ENCODE measurements at places on chromosomes 1 and 21.
A peak's percentile ranks its signal among the peaks of the same experiment; 100 is the strongest.

DNA sequence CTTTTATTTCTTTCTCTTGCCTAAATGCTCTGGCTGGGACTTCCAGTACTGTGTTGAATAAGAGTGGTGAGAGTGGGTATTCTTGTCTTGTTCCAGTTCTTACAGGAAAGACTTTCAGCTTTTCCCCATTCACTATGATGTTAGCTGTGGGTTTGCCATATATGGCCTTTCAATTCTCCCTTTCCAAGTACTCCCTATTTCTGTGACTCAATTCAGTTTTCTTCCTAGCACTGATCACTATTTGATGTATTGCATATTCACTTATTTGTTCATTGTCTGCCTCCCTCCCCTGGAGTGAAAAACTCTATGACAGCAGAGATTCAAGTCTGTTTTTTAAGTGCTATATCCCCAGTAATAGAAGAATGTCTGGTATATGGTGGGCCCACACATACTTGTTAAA is 618.2 kb upstream of the CAMK1G start:
- DNase-seq = no peak

DNA sequence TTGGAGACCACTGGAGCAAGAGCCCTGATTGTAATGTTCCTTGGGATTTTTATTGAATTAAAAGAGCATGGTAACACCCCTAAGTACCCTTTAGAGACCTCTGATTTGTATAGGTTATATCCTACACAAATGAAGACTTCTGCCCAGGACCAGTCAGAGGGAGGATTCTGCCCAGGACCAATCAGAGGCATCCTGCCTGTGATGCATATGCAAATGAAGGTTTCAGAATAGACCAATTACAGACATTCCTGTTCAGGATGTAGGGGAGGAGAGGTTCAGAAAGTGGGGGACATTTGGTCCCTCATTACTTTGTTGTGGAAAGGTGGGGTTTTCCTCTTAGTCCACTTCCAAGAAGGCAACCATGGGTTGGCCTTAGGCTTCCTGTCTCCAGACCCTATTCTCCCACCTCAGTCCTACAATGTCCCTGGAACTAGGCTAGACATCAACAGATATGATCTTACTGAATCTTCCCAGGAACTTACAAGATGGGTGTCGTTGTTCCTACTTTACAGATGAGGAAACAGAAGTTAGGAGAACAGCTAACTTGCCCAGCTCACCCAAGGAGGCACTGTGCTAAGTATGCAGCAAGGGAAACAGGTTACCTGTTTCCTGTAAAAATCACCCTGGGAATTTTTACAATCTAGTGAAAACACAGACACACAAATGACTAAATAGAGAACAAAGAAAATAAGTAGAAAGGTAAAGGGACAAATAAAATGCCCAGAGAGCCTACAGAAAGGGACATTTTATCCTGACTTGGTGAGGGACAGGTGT is 36.8 kb upstream of the SFPQ start:
- no peak for DNase-seq

DNA sequence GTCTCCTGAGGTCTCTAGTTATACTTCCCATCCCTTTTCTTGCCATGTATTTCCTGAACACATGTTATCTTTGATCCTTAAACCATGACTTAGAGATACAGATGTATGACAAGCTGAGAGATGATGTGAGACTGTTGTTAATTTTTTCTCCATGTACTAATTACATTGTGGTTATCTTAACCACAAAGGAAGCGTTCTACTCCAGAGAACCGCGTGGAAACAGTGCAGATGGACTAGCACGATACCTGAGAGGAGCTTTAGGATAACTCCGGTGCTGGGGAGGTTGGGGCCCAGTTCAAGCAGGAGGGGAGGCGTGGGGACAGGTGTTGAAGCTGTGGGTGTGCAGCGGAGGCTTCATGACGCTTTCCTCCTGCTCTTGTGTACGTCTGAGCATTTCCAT is 17.5 kb downstream of the PDE9A start:
- no peak for DNase-seq

DNA sequence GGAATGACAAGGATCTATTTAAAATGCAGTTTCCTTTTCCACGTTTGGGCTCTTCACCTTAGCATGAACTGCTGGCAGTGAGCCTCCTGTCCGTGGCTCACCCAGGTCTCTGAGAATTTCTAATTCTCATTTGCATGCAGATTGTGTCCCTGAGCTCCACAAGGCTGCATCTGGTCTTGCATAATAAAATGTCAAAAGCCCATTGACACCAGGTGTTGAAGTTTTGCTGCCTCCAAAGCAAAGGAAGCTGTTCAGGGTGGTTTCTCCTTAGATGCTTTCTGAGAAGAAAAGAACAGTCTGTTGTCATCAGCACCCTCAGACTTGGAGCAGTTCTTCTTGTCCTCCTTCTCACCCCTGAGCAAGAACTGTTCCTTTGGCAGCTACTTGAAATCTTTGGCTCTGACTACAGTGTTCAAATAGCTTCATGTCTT is 433.1 kb upstream of the KAZN start:
- DNase-seq = no peak

DNA sequence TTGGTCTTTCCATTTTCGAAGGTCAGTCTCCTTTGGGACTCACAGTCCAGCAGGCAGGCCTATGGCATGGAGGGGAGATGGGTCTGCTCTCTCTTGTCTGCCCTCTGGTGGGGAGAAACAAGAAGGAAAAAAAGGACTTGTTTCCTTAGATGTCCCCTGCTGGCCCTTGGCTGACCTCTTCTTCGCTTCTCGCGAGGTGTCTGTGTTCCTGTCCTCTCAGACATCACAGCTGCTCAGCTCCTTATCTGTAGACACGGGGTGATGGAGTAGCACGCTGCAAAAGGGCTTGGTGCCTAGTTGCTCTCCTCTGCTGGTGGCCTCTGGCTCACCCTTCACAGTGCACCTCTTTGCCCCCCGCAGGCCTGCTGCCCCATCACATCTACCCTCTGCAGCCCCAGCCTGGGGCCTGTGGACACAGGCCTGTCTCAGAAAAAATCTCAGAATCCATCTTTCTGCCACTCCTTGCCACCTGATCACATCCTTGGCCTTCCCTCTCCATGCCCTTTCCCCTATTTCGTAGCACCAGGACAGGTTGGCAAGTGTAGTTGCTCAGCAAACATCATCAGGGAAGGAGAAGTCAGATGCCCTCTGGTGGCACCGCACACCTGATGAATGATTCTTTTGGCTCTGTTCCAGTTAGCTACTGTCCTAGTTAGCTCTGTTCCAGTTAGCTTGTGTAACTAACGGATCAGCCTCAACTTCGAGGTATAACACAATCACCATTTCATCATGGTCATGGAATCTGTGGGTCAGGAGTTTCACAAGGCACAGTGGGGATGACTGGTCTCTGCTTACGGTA is 18.7 kb upstream of the AK2 start:
- peak; percentile 13 for DNase-seq

DNA sequence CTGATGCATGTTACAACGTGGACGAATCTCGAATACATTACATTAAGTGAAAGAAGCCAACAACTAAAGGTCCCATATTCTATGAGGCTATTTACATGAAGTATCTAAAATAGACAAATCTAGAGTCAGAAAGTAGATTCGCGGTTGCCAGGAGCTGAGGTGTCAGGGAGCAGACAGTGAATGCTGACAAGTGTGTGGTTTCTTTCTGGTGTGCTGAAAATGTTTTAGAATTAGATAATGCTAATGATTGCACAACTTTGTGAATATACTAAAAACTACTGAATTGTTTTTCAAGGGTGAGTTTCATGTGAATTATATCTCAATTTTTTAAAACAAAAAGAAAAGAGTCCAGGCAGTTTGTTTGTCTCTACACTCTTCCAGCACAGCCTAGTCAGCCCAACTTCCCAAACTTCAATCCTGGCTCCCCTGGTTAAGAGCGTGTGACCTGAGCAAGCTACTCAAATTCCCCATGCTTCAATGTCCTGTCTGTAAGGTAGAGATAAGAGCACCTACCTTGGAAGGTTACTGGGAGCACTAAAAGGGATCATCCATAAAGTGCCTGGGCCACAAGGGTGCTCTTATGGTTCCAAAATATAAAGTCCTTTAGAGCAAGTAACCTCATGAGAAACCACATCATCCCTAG is 20.9 kb downstream of the HLCS start:
- no peak for DNase-seq

- DNase-seq = no peak
Measured at GRCh38 chr21:46151261-46151988, 4.0 kb downstream of the FTCD start.

DNA sequence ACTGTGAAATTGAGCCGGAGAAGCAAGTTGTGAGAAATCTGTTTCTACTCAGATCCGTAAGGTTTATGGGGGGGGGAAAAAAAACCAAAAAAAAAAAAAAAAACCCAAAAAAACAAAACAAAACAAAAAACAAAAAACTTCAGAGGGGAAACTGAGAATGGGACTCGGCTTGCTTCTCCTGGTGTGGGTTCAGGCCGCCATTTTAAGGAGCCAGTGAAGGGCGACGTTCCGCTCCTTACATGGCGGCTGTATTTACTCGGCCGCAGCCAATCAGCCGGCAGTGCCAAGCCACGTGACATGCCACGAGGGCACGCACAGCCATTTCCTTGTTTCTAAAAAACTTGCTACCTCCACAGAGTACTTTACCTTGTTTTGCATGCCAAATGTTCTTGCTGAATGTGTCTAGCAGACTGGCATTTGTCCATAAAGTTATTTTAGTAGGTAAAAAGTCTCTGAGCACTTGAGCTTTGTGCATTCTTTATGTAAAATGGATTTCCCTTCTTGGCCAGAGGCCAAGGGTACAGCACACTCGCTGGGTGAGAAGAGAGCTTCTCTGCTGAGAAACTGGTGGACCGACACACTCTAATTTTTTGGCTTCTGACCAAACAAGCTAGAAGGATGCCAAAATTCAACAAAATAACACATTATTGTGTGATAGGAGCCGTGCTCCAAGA is 101.8 kb downstream of the NFIA start:
- no peak for DNase-seq

GRCh38 chr1:208185801-208186231 is 58.4 kb downstream of the PLXNA2 start:
- DNase-seq = no peak

DNA sequence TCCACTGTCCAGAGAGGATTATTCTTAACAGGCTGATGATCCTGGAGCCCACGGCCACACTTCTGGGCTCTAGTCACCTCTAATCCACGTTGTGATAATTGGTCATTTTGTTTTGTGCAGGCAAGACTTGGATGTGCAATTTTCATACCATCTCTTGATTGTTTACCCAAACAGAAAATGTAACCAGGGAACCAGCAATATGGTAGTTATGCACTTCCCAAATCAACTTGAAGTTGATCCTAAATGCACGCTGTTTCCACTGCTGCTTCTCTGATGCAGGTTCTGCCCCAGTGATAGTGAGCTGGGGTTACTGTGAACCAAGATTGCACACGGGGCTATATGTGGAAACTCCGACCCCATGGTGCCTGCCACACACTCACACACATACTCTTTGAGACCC is 14.7 kb upstream of the KCNJ15 start:
- DNase-seq = no peak

- DNase-seq = peak; percentile 6
Measured at GRCh38 chr1:186985889-186986491, 157.2 kb downstream of the PLA2G4A start.

- no peak for DNase-seq
Measured at GRCh38 chr1:246214708-246215509, 292.2 kb downstream of the SMYD3 start.

DNA sequence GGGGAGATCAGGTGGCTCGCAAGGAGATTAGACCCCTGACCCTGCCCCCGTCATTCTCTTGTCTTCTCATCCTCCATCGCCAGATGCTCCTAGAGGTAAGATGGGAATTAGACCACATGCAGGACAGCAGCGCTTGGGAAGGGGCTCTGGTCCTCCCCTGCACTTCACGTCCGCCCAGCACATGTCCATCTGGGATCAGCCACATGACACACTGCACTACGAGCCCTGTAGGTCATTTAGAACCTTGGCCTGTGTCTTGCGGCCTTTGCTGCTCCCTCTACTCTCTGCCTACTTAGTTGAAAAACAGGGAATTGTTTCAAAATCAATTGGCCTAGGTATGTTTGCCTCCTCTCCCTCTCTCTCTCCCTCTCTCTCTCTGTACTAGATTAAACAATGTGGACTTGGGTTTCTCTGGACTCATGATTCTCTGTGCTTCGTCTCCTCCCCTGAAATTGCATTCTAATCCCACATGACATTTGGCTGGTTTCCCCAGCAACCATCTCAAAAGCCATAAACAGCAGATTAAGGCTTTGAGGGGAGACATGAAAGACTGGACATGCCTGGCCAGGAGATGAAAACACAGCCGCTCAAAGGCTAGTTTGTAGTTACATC is 3.8 kb upstream of the NCMAP start:
- no peak for DNase-seq

Measured in stimulated activated naive CD4-positive, alpha-beta T cell (primary cell).